Lung (tissue), 17 donors: ENCODE measurements at places on chromosomes 7 and 10. TPM values are rescaled to one million over a fixed set of nuclear protein-coding genes. Genes with fewer than 3 reads are reported as not detected.

The HDAC9 gene
- total RNA-seq = 4.4 TPM

The ADIRF gene
- total RNA-seq = 61.4 TPM

DNA sequence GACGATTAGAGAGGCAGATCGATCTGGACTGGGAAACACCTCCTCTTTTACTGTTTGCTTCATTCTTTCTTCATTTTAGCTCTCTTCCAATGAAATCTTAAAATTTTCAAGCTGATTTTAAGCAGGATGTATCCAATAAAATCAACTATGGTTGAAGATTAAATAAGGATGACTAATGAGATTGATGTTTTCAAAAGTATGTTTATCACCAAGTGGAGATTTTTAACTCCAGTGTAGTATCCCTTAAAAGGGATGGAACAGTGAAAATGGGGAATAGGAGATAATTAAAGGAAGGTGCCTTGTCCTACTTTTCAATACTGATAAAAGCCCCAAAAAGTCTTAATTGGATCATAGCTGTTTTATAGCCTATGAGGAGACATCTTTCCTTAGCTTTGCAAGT lies 11.6 kb upstream of the LIPF start:
- DNase-seq = no peak

DNA sequence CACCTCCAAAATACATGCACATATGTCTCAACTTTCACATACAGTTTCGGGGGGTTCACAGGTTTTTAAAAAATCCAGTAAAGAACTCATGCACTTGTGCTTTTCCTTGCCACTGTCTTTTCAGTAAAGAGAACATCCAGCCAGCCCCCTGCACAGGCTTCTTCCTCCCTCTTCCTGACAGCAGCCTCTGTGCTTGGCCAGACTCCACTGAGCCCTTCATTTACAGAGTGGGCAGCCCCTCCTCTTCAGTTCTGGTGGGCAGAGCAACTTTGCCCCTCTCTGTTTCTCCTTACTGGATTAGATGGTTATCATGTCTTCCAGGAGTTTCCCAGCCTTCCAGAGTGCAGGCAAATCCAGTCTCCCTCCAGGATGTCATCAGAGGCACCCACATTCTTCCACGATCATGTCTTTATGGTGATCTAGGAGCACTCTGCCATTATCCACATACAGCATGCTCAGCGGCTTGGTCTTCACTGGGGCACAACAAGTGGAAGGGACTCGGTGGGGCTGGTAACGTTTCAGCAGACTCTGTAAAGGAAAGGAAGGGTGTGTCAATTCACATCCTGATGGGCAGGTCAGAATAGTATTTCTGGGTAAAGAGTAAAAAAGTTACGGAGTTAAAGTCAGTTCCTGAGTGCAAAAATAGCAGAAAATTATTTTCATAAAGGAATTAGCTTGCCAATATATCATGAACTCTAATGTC lies 8.8 kb downstream of the NODAL start:
- no peak for DNase-seq

DNA sequence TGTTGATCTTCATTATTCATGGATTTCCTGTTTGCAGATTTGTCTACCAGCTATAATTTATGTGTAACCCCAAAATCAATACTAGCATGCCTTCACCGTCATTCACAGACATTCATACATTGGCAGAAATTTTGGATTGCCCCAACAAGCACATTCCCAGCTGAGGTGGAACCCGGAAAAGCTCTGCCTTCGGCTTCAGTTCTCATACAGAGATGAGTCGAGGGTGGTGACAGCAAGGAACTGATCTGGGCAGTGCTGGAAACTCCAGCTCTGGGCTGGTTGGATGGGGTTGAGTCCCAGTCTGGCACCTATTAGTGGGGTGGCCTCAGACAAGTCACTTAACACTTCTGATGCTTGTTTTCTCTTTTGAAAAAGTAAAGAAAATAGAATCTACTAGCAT lies 267.5 kb downstream of the SNX13 start:
- no peak for DNase-seq

The DMBT1 gene
- 22.0 TPM for total RNA-seq

DNA sequence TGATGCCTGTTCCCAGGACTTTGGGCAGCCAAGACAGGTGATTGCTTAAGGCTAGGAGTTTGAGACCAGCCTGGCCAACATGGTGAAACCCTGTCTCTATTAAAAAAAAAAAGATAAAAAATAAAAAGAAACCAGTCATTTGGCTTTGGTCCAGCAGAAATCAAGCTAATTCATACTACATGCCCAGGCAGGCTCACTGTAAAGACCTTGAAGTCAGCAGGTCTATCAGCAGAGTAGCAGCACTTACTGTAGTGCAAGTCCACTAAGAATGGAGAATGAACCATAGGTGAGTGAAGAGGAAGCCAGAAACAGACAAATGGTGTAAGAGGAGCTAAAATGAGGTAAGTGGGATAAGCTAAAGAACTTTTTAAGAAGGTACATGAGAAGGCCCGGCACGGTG lies 24.7 kb downstream of the PSPH start:
- DNase-seq = no peak

GRCh38 chr7:133676805-133677370 lies 424.0 kb downstream of the EXOC4 start:
- no peak for DNase-seq

The EGR2 gene
- total RNA-seq = 7.8 TPM

DNA sequence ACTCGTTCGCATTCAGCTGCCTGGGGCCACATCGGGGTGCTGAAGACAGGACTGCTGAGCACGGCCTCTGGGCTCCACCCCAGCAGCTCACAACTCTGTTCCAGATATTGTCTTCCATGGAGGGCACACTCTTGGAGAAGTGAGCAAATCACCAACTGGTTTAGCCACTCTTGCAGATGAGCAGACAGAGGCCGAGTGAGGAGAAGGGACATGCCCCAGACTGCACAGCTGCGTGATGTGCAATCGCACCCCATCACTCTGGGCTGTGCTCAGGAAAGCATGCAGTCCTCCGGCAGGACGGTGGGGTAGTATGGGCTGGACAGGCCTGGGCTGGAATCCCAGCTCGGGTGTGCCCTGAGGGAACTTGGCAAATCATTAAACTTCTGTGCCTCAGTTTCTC lies 111.6 kb downstream of the FAM53B start:
- DNase-seq = peak; percentile 97

The AEBP1 gene
- 43.4 TPM for total RNA-seq

DNA sequence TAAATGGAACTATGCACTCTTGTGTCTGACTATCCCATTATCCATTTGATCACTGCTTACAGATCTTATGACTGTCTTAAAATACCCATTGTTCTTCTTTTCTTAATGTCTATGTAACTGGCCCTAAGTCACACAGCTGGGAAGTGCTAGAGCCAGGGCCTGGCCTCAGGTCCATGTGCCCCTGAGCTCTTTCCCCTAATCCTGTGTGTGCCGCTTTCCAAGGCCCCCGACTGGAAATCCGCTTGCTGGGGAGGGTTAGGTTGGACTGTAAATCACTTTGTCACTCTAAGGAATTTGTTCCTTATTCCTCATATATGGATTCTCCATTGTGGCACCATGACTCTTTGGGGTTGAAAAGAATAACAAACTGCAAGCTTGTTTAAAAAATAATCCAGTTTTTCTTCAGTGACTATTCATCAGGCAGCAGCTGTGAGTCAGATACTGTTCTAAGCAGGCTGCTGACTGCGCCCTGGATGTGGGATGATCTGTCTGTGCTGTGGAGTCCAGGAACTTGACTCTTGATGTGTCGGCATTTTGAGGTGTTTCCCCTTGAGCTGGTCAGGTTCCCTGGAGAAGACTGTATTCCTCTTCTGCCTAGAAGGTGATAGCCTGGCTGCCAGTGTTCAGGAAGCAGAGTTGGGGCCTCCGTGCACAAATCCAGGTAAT lies 236.3 kb downstream of the SDK1 start:
- peak; percentile 27 for DNase-seq

The LRRC18 gene
- total RNA-seq = 3.1 TPM
